ENCODE measurements at places on chromosomes 2 and 18.

- no peak for DNase-seq
Measured at GRCh38 chr2:183543222-183543621, 419.0 kb downstream of the NUP35 start.

GRCh38 chr2:33264766-33265165 is 211.7 kb upstream of the RASGRP3 start:
- DNase-seq, result no peak

GRCh38 chr2:47311764-47312490 is 91.0 kb upstream of the MSH2 start:
- DNase-seq, result no peak

- DNase-seq, result no peak
Measured at GRCh38 chr2:186129767-186130581, 356.1 kb upstream of the ZC3H15 start.

Data from stimulated activated CD4-positive, alpha-beta T cell treated with anti-CD3 and anti-CD28 coated beads, Interleukin-15, amount 100 ng/mL, for 24 hours (primary cell).